Stimulated activated naive CD4-positive, alpha-beta T cell treated with Interleukin-2 at 50 U/mL for 16 hours (primary cell): ENCODE measurements at places on chromosomes 2 and 18.

- no peak for DNase-seq
These were observed 22.9 kb upstream of the STAM2 start for GRCh38 chr2:152198499-152198898.

DNA sequence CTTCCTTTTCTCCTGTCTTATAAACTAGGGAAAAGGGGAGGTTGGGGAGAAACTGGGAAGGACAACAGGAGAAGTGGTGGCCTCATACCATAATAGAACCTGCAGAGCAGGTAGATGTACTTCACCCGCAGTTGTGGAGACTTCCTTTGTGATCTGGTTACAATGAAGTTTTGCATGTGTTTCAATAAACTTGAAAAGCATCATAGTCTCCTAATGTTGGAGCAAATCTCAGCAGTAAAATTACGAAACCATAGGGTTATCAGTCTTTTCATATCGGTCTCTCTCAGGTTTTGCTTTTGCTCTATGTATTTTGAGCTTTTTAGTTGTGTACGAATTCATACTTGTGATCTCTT lies 30.5 kb downstream of the ANO7 start:
- DNase-seq, result no peak

GRCh38 chr18:524466-524865 lies 24.0 kb upstream of the COLEC12 start:
- DNase-seq, result no peak

DNA sequence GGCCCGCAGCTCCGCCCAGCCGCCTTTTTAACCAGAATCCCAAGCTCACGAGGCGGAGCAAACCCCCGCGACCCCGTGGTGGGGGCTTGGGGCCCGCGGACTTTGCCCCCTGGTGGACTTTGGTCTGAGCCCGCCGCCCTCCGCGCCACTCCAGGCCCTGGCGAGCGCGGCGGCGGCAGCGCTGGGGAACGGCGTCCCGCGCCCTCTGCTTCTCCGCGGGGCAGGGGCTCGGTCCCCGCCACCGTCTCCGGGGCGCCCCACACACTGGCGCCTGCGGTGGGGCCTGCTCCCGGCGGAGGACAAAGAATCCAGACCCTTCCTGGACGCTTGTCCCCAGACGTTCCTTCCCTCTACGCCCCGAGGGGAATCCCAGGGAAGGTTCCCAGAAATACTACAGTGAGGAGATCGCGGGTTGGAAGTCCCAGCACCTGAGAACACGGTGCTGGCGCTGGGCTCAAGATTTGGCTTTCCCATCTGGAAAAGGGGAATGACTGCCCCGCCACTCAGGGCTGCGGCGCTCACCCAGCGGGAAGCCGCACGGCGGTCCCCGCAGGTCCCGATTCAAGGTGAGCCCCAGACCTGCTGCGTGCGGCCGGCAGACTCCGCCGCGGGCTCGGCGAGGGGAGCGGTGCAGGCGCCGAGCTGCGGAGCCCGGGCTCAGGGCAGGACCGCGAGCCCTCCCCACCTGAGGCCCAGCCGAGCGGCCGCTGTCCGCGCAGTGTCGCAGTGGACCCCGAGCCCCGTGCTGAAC lies at the start of gene HAAO:
HAAO (minus strand) TSS at position 1 of the 751 bp plus-strand sequence. CDS start 47 bp downstream, outside the sequence.
- DNase-seq, result no peak

- no peak for DNase-seq
These were observed 92.2 kb upstream of the ITGB6 start for GRCh38 chr2:160292225-160292624.

DNA sequence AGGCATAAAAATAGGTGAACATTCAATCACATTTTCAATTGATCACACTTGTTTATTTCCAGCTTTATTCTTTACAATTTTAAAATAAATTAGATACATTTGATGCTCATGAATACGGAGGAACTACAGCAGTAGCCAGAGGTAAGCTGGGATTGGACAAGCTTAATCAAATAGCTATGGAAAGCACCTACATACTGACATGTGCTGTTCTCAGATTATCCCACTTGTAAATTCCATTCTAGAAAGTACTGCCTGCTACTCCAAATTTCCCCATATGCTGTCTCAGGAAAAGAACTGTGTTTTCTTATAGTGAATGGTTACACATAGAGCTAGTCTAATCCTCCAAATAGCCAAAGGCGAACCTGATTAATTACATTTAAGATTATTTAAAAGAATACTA lies 24.2 kb downstream of the PELI1 start:
- no peak for DNase-seq

GRCh38 chr2:230423851-230424458 lies 8.0 kb downstream of the SP100 start:
- DNase-seq, result no peak

DNA sequence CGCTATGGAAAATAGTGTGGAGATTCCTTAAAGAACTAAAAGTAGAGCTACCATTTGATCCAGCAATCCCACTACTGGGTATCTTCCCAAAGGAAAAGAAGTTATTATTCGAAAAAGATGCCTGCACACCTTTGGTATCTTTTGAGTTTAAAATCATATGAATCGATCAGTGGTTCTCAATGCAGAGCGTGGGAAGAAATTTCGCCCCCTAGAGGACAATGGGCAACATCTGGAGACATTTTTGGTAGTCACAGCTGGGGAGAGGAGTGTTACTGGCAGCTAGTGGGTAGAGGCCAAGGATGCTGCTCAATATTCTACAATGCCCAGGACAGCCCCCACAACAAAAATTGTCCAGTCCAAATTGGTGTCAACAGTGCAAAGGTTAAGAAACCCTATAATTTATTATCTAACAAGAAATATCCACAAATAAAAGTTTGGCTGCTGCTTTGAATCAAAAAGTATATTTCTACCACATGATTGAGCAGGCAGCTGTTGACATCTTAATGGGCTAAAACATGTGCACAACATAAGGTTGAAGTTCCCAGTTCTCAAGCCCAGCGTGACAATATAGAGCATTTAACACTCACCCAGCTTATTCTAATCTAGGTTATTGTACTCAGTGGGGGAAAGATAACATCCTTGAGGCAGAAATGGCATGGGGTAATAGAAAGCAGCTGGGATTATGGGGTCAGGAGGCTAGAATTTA lies 425.7 kb downstream of the LRATD1 start:
- DNase-seq, result no peak

DNA sequence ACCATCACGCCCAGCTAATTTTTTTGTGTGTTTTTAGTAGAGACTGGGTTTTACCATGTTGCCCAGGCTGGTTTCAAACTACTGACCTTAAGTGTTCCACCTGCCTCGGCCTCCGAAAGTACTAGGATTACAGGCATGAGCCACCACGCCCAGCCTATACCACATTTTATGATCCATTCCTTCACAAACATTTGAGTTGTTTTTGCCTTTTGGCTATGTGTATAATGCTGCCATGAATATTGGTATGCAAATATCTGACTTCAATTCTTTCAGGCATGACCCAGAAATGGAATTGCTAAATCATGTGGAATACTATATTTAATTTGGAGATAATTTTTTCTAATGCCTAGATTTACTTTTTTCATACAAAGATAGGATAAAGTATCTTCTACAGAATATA lies 68.6 kb downstream of the TTC27 start:
- no peak for DNase-seq

GRCh38 chr2:11560806-11561205 lies 27.0 kb downstream of the GREB1 start:
- no peak for DNase-seq

DNA sequence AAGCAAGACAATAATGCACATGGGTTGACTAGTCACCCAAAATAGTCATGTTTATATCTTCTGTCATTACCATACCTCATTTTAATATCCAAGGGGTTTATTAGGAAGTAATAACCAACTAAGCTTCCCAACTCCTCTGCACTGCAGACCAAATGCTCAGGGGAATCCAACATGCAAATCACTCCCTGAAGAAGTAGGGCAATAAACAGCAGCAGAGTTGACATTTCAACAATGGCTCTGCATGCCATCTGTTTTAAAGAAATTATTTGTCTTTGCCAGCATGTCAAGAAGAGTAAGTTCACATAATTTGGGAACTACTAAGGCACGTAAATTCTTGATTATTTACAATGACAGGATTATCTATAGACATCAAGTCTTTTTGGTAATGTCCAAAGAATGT lies 84.4 kb upstream of the LYPD1 start:
- no peak for DNase-seq

DNA sequence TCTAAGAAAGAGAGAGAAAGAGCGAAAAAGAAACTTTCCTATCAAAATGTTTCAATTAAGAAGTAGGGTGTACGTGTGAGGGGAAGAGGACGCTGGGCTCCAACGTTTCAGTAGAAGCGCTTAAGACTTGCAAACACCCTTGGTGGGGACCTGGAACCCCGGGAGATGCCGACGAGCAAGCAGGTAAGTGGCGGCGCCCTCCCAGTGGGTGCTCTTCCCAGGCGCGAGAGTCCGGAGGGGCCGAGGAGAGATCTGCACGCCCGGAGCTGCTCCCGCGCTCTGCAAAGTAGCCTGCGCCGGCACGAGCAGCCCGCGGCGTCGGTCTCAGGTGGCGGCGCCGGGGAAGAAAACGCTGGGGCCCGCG lies 678 bp upstream of the OTX1 start:
- DNase-seq, result no peak

DNA sequence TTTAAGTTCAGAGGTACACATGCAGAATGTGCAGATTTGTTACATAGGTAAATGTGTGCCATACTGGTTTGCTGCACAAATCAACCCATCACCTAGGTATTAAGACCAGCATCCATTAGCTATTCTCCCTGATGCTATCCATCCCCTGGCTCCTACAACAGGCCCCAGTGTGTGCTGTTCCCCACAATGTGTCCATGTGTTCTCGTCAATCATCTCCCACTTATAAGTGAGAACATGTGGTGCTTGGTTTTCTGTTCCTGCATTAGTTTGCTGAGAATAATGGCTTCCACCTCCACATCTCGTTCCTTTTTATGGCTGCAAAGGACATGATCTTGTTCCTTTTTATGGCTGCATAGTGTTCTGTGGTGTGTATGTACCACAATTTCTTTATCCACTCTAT lies 75.8 kb downstream of the SUCLG1 start:
- DNase-seq, result no peak

GRCh38 chr2:241601841-241602240 lies 35.1 kb downstream of the THAP4 start:
- no peak for DNase-seq

GRCh38 chr2:165274698-165275097 lies 35.5 kb downstream of the SCN2A start:
- no peak for DNase-seq

- DNase-seq, result no peak
These were observed 163.6 kb downstream of the PRKCE start for GRCh38 chr2:45814951-45815621.

- no peak for DNase-seq
These were observed 47.2 kb downstream of the RAD51AP2 start for GRCh38 chr2:17470855-17471641.

DNA sequence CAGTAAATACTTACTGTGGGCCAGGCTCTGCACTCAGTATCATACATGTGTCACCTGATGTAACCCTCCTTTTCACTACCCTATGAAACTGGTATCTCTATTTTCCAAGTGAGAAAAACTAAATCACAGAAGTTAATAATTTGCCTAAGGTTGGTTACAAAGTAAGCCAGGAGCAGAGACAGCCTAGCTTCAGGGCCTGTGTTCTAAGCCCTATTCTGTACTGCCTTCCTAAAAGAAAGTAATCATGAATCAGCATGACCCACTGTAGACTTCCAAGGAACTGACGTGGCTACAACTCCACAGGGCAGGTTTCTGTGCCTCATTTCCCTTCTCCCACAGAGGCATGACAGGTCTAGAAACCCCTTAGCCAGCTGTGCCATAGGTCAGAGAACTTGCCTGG lies 14.3 kb downstream of the ZNF142 start:
- no peak for DNase-seq

DNA sequence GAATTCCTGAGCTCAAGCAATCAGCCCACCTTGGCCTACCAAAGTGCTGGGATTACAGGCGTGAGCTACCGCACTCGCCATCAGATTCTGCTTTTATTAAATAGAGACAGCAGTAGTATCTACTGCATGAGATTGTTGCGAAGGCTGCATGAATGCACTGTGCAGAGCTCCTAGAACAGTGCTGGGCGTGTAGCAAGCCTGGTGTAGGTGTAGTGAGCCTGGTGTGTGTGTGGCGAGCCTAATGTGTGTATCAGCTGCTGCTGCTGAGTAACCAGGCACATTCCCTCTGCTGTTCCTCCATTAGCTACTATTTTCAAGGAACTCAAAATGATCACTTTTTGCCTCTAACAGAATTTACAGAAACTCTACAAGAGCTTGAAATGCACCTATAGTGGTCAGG lies 57.6 kb downstream of the PTPRM start:
- no peak for DNase-seq
